ENCODE measurements at places on chromosomes 1 and 21.

- DNase-seq, result no peak
Measured at GRCh38 chr1:213661302-213661701, 326.5 kb upstream of the PROX1 start.

GRCh38 chr1:67612788-67613241 lies 72.2 kb upstream of the GADD45A start:
- no peak for DNase-seq

DNA sequence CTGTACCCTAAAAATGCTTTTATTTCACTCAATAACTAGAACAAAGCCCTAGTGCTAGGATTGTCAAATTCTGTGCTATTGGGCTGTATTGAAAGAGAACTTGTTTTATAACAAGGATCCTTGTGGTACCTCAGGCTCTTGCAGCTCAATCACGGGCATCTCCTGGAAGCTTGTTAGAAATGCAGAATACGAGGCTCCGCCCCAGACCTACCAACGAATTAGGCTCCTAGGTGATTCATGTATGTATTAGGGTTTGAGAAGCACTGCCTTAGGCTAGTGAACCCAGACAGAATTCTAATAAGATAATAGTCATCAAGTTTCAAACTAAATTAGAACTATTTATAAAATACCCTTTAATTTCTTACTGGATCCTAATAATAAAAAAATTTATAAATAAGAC lies 45.6 kb downstream of the ZZZ3 start:
- DNase-seq, result no peak

DNA sequence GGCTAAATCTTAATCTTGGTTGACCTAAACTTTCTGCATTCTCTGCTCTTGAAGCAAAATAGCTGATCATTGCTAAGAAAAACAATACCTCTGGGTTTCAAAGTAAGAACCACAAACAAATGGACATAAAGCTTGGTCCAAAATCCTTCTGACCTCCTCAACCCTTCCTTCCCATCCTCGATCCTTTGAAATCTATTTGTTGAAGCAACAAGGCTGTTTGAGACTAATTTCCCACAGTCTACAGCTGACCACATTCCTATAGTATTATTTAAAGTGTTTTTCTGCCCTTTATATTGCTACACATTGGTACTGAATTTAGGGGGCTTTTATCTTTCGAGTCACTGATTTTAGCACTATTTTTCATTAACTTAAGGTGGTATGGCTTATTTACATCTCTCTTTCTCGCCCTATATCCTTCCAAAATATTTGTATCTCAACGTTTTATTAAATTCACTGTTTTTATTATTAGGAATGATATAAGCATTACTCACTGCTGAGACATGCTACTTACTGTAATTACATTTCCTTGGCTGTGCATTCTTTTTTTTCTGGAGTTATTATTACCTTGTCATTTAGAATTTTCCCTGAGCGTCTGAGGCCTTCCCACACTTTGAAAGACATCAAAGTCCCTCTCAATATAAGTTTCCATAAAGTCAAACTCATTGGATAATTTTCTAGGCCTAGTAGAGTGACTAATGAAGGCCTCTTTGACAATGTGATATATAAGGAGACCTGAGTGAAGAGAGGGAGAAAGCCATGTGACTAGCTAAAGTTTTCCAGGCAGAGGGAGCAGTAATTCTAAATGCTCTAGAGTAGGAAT lies 73.9 kb downstream of the RAB3GAP2 start:
- no peak for DNase-seq

- DNase-seq, result no peak
Measured at GRCh38 chr1:198254521-198254920, 97.7 kb downstream of the NEK7 start.

- no peak for DNase-seq
Measured at GRCh38 chr1:119133987-119134386, 6.5 kb downstream of the WARS2 start.

- DNase-seq, result no peak
Measured at GRCh38 chr1:18348354-18348753, 132.4 kb upstream of the KLHDC7A start.

- DNase-seq, result no peak
Measured at GRCh38 chr1:22761821-22762220, 51.2 kb downstream of the EPHB2 start.

DNA sequence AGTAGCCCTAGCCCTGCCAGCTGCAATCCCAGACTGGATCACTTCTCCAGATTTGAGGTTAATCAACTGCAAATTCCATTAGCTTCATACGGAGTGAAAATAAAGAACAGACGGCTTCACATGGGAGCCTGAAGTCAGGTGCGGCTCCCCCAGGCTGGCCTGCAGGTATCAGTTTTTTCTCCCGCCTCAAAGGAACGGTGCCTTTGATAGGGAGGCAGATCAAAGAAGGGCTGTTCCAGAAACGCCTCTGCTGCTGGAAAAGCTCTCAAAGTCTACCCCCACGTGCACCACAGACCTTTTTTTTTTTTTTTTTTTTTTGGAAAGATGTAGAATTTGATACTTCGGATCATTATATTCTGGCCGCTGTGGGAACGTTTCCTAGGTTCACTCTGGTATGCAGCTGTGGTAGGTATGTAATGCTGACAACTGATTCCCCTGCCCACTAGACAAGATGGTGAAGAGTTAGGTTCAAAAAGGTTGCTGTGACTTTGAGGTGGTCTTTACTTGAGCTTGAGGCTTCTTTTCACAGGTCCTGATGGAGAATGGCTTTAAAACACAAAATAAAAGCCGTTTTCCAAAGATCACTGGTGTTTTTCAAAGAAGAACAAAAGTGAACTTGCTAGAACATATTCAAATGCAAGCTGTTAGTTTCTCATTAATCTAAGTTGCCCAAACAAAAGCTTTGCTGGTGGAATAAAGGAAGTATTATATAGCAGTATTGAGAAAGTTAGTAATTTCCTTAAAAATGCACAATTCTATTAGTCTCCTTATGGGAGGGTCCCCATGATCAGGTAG lies 189.0 kb upstream of the NFIA start:
- DNase-seq, result no peak

- no peak for DNase-seq
Measured at GRCh38 chr1:78658901-78659300, 9.3 kb downstream of the IFI44 start.

GRCh38 chr1:41454406-41454805 lies 30.1 kb downstream of the EDN2 start:
- DNase-seq, result no peak

DNA sequence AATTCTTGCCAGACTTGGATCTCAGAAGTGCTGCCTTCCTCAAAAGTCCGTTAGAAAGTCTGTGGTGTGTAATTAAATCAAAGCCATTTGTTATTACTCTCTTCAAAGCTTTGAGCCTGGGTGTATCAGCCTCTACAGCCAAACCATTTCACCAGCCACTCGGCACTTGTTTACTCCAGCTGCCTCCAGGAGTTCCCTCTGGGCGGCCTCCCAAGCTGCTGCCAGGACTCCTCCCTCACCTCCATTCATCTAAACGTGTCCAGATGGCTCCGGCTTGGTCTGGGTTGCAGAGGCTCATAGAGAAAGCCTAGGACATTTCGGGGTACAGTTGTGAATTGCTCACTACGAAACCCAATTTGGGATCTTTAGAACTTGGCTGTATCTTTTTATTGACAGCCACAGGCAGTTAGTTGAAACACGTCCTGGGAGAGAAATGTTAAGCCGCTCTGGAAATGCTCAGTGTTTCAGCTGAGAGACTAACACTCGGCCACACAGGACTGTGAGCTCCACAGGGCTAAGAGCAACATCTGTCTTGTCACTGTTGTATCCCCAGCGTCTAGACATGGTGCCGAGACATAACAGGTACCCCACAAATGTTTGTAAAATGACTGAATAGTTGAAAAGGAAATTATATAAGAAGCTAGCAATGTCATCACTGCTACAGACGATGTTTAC lies 116.9 kb upstream of the NGF start:
- DNase-seq, result no peak
